ENCODE measurements at places on chromosomes 11 and 22.

GRCh38 chr22:50104141-50104544 lies 14.3 kb downstream of the MOV10L1 start:
- no peak for DNase-seq

DNA sequence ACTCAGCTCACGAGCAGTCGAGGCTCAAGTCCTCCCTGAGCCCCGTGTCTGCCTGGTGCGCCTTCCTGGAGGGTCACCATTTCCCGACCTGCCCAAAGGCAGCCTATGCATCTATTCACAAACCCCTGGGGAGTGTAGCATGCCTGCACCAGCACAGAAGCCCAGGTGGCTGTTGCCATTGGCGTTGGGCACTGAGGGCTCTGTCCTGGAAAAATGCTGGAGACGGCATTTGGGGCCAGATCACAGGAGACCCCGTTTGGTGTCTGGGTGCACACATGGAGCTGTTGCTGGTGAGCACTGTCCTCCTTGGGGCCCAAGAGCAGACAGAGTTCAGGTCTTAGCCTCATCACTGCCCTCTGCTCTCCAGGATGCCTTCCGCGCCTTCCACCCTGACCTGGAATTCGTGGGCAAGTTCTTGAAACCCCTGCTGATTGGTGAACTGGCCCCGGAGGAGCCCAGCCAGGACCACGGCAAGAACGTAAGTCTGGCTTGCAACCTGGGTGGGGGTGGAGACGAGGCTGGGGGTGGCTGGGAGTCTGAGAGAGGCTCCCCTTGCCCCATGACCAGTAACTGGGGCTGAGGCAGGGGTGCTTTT lies 9.4 kb downstream of the FADS2 start:
- DNase-seq, result no peak

DNA sequence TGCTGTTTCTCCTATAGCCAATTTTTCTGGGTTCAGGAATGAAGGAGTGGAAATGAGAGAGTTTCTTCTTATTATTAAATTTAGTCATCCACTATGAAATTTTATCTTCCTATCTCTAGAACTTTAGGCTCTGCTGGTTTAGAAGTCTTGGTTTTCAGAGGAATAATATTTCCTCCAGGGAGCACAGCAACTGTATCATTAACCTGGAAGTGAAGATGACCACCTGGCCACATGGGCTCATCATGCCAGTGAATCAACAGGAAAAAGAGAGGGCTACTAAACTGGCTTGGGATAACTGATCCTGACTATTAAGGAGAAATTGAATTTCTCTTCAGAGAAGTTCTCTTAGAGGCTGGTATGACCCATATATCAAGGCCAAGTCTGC lies 44.4 kb downstream of the ADM start:
- no peak for DNase-seq

GRCh38 chr11:64747961-64748665 lies 4.2 kb upstream of the RASGRP2 start:
- DNase-seq, result no peak

GRCh38 chr11:2779499-2779980 lies 79.7 kb upstream of the KCNQ1OT1 start:
- DNase-seq, result no peak

GRCh38 chr11:70863186-70863585 lies 389.2 kb downstream of the SHANK2 start:
- DNase-seq, result no peak

DNA sequence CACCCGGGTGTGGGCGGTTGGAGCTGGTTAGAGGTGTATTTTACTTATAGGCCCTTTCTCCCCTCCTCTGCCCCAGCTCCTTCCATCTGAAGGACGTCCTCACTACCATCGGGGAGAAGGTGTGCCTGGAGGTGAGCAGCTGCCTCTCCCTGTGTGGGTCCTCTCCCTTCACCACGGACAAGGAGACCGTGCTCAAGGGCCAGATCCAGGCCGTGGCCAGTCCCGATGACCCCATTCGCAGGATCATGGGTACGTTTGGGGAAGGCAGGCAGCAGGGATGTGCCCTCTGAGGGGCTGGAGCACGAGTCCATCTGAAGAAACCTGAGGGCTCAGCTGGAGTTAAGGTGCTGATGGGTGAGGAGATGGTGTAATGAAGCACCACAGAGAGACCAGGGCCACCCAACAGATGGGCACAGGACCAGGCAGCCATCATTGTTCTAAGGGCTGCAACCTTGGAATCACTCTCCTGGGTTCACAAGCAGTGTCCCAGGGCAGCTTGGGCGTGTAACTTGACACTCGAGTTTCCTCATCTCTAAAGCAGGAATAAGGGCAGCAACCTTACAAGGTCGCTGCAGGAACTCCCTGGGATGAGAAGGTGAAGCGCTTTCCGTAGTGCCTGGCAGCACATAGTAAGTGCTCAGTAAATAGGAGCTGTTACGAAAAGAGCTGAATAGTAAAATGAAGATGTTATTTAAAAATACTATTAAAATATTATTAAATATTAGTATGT lies 29.4 kb downstream of the TCP11L1 start:
- DNase-seq, result no peak

DNA sequence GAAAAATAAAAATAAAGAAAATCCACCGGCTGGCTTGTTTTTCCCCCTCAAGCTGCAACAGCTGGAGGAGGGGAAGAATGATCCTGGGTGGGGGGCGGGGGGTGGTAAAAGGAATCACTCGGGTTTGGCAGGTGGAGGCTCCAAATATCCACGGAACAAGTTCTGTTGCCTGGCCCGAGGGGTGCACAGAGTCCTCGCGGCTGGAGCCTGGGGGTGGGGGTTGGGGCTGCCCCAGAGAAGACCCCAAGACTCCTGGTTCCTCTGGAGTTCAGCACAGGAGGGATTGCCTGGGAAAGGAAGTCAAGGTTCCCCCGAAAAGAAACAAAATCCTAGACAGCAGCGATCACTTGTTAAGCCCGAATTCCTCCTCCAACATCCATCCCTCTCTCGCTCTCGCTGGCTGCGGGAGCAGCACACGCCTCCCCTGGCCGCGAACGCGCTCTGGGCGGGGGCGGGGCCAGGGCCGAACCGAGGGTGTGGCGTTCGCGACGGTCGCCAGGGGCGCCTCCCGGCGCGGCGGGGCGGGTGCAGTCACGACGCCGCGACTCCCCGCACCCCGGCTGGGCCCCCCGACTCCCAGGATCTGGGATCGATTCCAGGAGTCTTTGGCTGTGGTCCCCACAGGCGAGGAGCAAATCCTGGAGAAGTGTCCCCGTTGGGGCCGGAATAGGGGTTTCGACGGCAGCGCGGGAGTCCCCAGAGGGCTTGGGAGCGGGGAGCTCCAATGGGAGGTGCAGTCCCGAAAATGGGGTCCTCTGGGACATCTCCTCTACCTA lies at the start of gene KCNA4:
Gene KCNA4 (minus strand): TSS at position 443 of the 776 bp plus-strand sequence. CDS start 4,352 bp downstream, outside the sequence.
- DNase-seq, result no peak

- no peak for DNase-seq
Observed at GRCh38 chr22:39421691-39422090, 22.1 kb downstream of the TAB1 start.

- DNase-seq, result no peak
Observed at GRCh38 chr11:59154610-59155009, 12.0 kb downstream of the FAM111A start.

GRCh38 chr11:6892400-6892799 lies at the start of gene OR2D2:
Gene OR2D2, minus strand, starts transcription at chr11:6892500. Its CDS starts 0 bp downstream, at chr11:6892500.
- DNase-seq, result no peak

DNA sequence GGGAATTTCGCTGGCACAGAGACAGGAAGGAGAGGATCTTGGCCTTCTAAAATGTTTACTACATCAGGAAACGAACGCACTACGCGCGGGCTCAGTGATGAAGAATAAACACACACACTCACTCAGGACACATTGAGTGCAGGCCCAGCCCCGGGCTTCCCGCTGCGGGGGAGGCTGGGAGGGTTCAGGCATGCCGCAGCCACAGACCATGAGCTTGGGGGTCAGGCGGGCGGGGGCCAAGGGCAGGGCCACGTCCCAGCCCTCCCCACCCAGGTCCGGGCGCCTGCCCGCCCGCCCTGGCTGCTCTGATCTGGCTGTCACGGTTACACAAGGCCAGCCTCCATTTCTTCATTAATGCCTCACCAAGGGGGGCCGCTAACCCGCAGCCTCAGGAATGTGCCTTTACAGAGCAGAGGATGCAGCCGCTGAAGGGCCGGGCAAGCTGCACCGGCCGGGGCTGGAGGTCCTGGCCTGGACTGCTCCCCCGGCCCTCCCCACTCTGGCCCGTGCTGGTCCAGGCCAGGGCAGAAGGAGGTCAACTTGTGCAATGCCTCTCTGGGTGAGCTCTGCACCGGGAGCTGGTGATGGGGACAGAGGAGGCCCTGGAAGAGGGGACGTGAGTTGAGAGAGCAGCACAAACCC lies 41.7 kb downstream of the IGF2 start:
- no peak for DNase-seq

- DNase-seq, result no peak
Observed at GRCh38 chr11:115437902-115438575, 66.2 kb downstream of the CADM1 start.

DNA sequence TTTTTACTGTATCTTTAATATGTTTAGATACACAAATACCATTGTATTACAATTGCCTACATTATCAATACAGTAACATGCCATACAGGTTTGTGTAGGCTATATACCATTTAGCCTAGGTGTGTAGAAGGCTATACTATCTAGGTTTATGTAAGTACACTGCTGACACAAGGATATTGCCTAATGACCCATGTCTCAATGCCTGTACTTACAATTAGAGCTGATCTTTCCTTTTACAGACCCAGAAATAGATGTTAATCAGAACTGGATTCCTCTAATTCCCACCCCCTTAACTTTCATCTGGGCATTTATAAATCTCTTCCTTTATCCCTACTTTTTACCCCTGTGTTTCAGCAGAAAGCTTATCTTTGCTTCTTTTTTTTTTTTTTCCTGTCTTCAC lies 229.5 kb downstream of the METTL15 start:
- DNase-seq, result no peak

DNA sequence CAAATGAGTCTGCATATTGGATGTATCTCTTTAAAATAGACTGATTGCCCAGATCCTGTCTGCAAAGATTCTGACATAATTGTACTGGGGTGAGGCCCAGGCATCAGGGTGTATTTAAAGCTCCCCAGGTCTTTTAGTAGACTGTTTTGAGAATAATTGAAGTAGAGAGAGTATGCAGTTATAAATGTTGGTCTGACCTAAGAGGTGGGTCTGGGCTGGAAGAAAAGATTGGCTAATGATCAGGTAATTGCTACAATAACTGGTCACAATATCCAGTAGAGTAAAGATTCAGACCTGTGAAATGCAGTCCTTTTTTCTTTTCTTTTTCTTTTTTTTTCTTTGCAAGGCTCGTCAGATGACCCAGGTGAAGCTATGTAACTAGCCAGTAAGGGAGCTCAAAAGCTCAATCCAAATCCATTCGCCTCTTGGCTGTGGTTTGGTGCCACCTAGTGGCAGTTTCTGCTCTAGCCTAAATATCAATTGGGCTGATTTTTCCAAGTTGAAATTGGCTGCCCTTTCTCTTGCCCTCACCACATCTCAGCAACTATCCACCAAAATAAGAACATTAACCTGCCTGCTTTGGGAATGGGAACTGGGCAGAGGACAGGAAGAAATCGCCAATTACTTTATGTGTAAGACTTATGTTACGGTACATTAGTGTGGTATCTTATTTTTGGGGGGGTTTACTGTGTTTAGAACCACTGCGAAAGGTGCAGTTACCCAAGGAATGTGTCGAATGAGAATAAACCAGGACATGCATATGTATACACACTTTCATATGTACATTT lies 45.9 kb downstream of the ZNF143 start:
- DNase-seq, result peak; percentile 58

GRCh38 chr11:8025123-8025522 lies 38.0 kb downstream of the EIF3F start:
- no peak for DNase-seq

- no peak for DNase-seq
Observed at GRCh38 chr11:65790104-65790901, 3.4 kb downstream of the OVOL1 start.

DNA sequence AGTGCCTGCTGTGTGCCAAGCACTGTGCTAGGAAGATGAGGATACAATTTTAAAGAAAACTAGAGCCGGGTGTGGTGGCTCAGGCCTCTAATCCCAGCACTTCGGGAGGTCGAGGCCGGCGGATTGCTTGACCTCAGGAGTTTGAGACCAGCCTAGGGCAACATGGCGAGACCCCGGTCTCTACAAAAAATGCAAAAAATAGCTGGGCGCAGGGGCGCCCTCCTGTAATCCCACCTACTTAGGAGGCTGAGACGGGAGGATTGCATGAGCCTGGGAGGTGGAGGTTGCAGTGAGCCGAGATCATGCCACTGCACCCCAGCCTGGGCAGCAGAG lies 8.3 kb downstream of the TPBGL start:
- no peak for DNase-seq

DNA sequence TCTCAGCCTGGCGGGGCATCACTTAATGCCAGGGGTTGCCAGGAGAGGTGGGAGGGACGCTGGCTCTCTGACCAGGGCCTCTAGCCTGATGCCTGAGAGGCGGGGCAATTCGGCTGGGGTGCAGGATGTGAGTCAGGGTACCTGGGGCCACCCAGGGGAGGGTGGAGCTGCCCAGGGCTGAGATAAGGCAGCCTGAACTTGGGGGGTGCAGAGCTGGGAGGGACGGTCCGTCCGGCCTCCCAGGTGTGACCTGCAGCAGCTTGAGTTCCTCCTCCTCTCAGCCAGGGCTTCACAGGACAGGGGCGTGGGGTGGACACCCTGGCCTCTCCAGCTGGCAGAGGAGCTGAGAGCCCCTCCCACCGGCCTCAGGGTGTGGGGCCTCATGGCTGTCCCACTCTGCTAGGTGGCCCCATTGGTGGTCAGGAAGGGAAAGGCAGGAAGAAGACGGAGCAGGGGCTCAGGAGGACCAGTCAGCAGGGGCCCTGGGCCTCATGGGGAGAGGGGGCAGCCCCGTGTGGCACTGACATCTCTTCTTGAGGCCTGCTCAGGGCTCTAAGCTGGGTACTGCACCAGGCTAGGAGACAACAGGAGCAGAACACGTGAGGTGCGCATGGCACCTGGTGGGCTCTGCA lies 942 bp upstream of the RPS6KA4 start:
- no peak for DNase-seq

DNA sequence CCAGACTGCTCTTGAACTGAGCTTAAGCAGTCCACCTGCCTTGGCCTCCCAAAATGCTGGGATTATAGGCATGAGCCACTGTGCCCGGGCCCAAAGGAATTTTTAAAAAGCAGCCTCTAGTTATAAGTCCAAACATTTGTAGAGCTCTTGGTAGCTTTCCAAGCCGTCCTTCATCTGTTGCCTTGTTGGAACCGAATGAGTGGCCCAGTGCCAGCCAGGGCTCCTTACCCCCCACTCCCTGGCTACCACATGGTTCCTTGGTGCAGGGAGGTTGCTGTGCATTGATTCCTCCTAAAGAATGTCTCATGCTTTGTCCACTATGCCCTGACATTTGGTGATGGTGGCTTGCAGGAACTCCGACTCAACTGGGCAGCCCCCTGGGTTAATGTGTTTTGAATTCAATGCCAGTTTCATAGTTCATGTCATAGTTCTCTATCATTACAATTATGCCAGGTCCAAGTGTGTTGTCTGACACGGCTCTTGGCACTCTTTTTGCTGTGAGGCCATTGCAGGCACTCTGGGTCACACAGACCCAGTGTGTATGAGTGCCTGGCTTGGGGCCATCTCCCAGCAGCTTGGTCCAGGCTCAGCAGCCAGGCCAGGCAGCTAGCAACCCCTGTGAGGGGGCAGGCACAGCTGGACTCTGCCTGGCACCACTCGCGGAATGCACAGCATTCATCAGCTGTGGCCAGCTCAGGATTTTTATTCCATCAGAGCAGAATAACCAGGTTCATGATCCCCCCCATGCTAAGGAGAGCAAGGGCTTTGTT lies 13.3 kb upstream of the MICALL1 start:
- DNase-seq, result no peak

- DNase-seq, result no peak
Observed at GRCh38 chr22:26273011-26273675, 103.9 kb downstream of the SEZ6L start.

GRCh38 chr22:43387815-43388214 lies 24.0 kb upstream of the MPPED1 start:
- DNase-seq, result no peak

GRCh38 chr11:24617856-24618255 lies 121.0 kb downstream of the LUZP2 start:
- DNase-seq, result no peak
